ENCODE measurements at places on chromosomes 2 and 18. TPM values are rescaled to one million over a fixed set of nuclear protein-coding genes. Genes with fewer than 3 reads are reported as not detected.

Gene SALL3
- total RNA-seq = not detected

Gene ADD2
- not detected for total RNA-seq

Gene CHAC2
- total RNA-seq = 19.2 TPM

Gene FOXD4L1
- not detected for total RNA-seq

Gene SERPINB13
- total RNA-seq = not detected

Gene AMER3
- total RNA-seq = not detected

GRCh38 chr2:215332872-215333595, 21.2 kb downstream of the ATIC start:
- no peak for DNase-seq
- H3K27me3 ChIP-seq = no peaks in the 10 kb centered on the region
- H3K36me3 ChIP-seq = peaks cover 76% of the 10 kb centered on the region
- no peak overlapping the region for H3K4me3 ChIP-seq
- no peak overlapping the region for H3K27ac ChIP-seq
- peaks cover 20% of the 10 kb centered on the region for H3K4me1 ChIP-seq

GRCh38 chr2:168802859-168803725, 655 bp downstream of the NOSTRIN start:
- H3K36me3 ChIP-seq = no peaks in the 10 kb centered on the region
- H3K4me3 ChIP-seq = no peak overlapping the region
- H3K27me3 ChIP-seq = peaks cover 4% of the 10 kb centered on the region
- no peaks in the 10 kb centered on the region for H3K4me1 ChIP-seq
- H3K27ac ChIP-seq = no peak overlapping the region
- DNase-seq = no peak

DNA sequence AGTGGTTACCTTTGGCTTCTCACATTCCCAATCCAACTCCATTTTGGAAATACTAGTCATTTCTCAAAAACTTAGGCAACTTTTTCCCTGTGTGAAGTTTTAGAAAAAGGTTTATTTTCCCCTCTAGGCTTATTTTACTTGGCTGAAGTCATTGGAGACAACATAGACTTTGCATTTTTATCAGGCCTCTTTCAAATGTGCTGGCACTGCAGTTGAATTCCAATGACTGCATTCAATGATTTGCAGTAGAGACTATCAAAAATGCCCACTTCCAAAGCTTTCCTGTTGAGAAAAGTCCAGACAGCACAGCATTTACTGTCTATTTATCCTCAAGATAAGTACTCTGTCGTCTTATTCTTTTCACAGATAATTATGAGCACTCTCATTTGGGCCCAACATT, 70.1 kb downstream of the ONECUT2 start:
- H3K36me3 ChIP-seq = no peaks in the 10 kb centered on the region
- H3K4me3 ChIP-seq = no peak overlapping the region
- H3K27ac ChIP-seq = no peak overlapping the region
- peaks cover 3% of the 10 kb centered on the region for H3K27me3 ChIP-seq

GRCh38 chr2:168293766-168294165, 46.4 kb upstream of the STK39 start:
- no peaks in the 10 kb centered on the region for H3K4me1 ChIP-seq
- no peak overlapping the region for H3K27ac ChIP-seq
- H3K27me3 ChIP-seq = no peaks in the 10 kb centered on the region
- H3K4me3 ChIP-seq = no peak overlapping the region
- H3K36me3 ChIP-seq = no peaks in the 10 kb centered on the region

GRCh38 chr2:1802046-1802445, 57.7 kb upstream of the PXDN start:
- no peaks in the 10 kb centered on the region for H3K27me3 ChIP-seq
- H3K36me3 ChIP-seq = no peaks in the 10 kb centered on the region
- no peak overlapping the region for H3K27ac ChIP-seq
- DNase-seq = no peak
- H3K4me1 ChIP-seq = peaks cover 13% of the 10 kb centered on the region

- H3K36me3 ChIP-seq = no peaks in the 10 kb centered on the region
- H3K27ac ChIP-seq = peak overlapping the region; percentile 79
- DNase-seq = no peak
- H3K4me3 ChIP-seq = no peak overlapping the region
Observed at GRCh38 chr2:174036825-174037224, 71.7 kb upstream of the SP3 start.

- no peak overlapping the region for H3K27ac ChIP-seq
- no peak for DNase-seq
- no peaks in the 10 kb centered on the region for H3K27me3 ChIP-seq
- H3K4me1 ChIP-seq = peaks cover 7% of the 10 kb centered on the region
Observed at GRCh38 chr2:85988914-85989270, 100.1 kb upstream of the ST3GAL5 start.

DNA sequence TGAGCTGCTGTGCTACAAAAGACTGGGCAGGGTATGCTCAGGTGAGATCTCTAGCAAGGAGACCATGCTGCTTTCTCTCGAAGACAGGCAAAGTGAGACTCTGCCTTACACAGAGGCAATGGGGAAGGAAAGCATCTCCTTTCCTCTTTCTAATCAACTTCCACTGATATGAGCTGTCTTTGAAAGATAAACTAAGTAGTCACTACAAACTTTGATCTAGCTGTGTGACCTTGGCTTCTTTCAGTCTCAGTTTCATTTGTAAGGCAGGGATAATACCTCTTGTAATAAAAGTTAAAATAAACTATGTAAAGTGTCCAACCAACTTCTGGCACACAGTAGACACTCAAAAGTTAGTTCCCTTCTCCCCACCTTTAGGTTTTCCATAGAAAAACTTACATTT, 7.5 kb downstream of the CCDC93 start:
- peaks cover 66% of the 10 kb centered on the region for H3K36me3 ChIP-seq
- no peaks in the 10 kb centered on the region for H3K4me1 ChIP-seq
- H3K27me3 ChIP-seq = no peaks in the 10 kb centered on the region
- no peak overlapping the region for H3K4me3 ChIP-seq

GRCh38 chr18:47876813-47877212, 53.6 kb downstream of the SMAD2 start:
- no peak for DNase-seq
- H3K27me3 ChIP-seq = no peaks in the 10 kb centered on the region
- H3K36me3 ChIP-seq = peaks cover 10% of the 10 kb centered on the region
